ENCODE measurements at places on chromosomes 5 and 9.
A peak's percentile ranks its signal among the peaks of the same experiment; 100 is the strongest.

DNA sequence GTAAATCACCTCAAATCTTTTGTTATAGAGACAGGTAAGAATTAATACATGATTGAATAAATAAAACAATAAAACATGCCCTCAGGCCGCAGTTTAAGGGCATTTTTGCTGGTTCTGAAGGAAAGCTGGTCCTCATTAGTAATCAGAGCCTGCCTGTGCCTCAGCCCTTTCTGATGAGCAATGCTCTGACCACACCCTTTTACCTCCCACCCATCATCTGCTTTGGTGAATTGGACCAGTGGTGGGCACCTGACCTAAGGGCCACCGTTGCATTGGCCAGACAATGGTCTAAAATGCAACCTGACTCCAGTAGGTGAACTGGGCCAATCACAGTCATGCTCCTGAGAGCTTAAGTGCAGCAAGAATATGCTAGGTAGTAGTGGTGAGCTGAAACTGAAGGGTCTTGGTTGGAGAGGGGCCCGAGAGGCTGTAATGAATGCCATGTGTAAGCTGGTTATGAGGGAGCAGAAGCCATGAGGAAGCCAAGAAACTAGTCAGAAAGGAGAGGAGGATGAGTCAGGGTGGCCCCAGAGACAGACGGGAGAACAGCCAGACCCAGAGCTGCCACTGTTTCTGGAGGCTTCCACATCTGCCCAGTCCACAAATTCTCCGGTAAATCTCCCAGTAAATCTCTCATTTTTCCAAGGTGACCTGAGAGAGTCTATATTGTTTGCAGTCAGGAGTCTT lies 45.5 kb upstream of the ZSWIM6 start:
- DNase-seq, result no peak

DNA sequence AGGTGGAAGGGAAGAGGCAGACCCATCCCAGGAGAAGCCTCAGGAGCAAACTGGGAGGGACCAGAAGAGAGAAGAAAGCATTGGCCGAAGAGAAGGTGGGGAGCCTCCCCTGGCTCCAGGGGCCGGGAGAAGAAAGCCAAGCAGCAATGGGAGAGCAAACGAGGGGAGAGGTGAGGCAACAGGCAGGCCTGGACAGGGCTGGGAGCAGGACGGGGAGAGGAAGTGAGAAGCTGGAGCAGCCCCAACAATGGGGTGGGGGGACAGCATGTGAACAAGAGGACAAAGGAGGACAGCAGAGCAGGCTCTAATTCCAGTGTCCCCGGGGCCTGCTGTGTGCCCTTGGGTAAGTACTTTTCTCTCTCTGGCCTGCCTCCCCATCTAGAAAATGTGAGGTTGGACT lies 115.3 kb downstream of the PSD2 start:
- DNase-seq, result no peak

DNA sequence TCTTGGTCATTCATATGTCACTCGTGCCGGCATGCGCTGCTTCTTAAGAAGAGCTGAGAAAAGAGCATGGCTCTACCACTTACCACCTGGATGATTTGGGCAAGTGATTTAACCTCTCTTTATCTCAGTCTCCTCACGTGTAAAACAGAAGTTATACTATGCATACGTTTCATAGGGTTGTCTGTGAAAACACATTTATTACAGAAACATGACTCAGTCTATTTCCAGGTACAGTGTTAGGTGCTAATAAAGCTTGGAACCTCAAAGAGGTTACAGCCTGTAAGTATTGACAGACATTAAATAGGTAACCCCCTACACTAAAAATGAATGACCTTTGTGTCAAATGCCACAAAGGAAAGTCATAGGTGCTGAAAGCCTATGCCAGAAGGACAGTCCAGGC lies 43.1 kb downstream of the MED27 start:
- DNase-seq, result no peak

DNA sequence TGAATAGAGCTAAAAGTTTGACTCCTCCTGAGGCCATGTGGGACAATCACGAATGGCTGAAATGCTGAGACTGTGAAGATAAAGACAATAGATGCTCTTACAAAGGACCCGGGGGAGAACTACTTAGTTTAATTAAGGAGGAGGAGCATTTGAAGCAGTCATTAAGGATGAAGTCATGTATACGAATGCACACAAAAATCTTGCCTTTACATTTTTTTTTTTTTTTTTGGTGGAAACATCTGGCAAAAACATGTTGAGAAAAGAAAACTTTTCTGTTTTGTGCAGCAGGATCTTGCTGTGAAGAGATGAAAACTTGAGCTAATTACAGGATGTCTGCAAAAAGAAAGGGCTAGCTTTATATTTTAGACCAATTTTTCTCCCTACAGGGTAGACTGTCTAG lies 42.3 kb upstream of the NR3C1 start:
- no peak for DNase-seq

GRCh38 chr5:113804943-113805342 lies 291.4 kb downstream of the YTHDC2 start:
- DNase-seq, result no peak

DNA sequence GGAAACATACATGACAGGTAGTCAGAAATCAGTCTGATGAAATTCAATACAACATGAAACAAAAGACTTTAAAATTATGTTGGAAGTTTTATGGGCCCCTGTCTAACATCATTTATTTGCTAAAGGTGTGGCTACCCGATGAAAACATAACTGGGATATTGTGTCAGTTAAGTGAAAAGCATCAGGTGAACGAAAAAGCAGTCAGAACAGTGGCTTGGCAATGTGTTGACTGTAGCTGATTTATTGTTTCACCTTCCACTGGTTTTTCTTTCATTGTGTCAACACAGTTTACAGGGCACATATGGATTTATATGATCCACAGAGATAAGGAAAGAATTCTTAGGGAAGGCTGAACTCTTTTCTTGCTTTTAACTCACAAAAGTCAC lies 429.6 kb upstream of the ZNF608 start:
- DNase-seq, result no peak

GRCh38 chr9:35835766-35836165 lies 6.7 kb downstream of the TMEM8B start:
- no peak for DNase-seq

GRCh38 chr9:95966306-95966705 lies 90.8 kb downstream of the ERCC6L2 start:
- DNase-seq, result no peak

DNA sequence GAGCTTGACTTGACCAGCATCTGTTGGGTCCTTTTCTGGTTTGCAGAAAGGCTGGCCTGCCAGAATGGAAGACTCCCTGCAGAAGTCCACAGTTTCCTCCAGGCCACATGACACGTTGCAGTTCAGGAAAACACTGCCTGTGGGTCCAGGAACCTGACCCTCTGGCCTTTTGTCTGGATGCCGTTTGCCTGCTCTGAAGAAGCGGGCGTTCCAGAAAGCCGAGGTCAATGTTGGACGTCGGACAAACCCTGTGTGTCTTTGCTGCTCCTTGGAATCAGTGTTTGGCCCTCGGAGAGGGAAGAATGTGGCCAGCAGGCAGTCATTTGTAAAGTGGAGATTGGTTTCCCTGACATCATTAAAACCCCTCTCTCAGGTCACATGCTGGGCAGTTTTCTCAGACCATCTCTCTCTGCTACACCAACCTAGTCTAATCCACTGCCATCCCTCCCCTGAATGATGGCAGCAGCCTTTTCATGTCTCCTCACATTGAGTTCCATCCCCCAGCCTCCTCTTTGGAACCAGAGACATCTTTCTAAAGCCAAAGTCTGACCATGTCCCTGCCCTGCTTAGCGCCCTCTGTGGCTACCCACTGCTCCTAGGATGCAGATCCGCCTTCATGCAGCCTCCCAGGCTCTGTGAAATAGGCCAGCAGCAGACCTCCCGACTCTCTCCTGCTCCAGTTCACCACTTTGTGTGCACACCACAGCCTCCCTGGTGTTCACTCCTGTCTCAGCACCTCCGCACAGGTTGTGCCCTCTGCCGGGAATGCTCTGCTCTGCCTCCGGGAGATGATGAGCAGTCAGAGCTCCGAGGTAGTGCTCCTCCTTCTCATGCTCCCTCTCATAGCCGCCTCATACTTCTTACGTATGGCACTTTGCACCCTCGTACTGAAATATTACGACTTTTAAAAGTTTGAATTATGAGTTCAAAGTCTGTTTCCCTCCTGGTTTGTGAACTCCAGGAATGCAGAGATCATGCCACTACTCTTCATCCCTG lies 75.6 kb downstream of the RALGPS1 start:
- no peak for DNase-seq

- DNase-seq, result no peak
Measured at GRCh38 chr5:162227075-162227474, 159.5 kb downstream of the GABRG2 start.

DNA sequence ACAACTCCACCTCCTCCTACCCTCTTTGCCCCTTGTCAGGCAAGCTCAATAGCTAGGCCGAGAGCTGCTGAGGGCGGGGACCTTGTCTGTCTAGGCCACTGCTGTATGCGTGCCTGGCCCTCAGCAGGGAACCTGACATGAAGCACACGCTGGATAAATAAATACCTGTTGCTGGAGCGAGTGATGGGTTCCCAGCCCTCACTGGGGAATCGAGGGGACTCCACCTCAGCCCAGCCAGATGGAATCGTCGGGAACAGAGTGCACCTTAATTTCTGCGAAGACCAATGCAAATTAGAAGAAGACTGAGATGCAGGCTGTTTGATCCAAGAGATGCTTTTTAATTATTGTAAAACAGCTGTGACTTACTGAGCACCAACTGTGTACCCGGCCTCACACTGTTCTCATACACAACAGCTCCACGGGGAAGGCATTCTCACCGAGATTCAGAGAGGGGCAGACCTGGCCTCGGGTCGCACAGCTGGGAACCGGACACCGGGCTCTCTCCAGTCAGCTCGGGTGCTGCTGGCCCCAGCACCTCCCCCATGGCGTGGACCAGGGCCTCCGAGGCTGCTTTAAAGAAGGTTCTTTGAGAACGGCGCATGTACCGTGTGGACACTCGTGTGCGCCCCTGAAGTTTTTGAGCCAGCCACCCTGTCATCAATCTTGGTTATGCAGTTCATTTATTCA lies 109.7 kb upstream of the IER5L start:
- DNase-seq, result peak; percentile 2

DNA sequence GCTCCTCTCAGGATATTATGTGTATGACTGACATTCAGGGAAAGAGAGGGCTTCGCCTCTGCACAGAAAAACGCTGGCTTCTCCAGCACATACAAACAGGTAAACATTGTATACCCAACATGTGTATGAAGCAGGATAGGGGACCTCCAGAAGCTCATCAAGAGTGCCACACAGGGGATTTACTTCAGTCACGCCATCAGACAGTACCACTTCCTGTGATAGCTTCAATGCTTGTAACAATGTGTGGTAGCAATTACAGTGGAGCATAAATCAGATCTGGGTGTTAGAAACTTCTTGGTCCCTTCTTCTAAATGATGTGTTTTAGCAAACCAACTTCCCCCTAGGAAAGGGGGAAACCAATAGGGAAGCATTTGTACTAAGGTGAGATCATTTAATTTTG lies 160.8 kb downstream of the TSSK1B start:
- DNase-seq, result no peak

DNA sequence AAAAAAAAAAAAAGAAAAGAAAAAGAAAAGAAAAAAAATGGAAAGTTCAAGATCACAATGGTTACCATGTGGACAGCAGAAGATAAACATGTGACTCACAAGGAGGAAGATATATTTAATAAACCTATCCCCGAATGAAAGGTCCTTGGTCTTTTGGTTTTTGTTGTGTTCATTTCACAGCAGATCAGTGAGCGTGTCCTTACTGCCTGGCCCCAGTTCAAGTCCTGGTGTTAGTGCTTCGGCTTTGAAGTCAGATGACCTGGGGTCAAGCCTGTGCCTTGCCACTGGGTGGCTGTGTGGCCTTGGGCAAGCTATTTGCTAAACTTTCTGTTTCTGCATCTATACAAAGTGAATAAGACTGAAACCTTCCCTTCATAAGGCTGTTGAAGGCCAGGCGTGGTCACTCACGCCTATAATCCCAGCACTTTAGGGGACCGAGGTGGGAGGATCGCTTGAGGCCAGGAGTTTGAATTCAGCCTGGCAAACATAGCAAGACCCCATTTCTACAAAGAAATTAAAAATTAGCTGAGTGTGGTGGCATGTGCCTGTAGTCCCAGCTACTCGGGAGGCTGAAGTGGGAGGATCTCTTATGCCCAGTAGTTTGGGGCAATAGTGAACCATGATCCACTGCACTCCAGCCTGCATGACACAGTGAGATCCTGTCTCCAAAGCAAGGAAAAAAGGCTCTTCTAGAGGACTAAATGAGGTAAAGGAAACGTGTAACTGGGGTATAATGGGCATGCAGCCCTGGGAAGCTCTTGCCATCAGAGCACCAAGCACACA lies 94.5 kb upstream of the SPATA31D4 start:
- DNase-seq, result no peak

GRCh38 chr9:108836781-108837180 lies 19.0 kb downstream of the ACTL7B start:
- no peak for DNase-seq

DNA sequence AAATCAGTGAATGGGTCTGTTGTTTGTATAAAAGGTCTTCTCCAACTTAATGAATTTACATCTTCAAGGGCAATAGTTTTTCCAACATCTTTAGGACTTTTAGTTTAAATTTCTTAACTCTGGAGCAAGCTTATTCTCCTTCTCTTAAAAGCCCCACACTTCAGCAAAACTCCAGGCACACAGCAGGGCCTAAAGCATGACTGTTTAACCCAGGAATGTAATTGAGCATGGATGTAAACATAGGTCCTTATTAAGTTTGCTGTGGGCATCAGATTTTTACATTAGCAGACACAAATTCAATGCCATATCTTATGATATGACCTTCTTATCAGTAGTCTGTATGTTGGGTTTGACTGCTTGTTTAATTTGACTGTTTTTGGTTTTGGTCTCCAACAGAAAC lies 78.9 kb downstream of the ABCA1 start:
- no peak for DNase-seq

GRCh38 chr5:44388321-44389089 lies 715 bp downstream of the FGF10 start:
- no peak for DNase-seq

DNA sequence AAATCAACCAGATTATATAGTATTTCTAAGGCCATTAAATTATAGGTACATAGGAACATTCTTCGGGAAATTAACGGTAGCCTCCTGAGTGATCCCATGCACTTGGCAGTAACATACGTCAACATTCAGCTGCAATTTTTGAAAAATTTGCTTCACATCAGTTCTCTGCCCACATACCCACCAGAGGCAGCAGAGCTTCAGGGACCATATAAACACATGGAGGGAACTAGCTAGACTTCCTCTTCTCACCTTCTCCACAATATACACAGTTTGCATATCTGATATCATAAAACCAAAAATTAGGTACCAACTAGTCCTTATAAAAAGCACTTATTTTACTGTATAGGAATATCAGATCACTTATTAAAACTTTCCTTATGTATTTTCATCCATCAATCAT lies 4.8 kb downstream of the PSIP1 start:
- DNase-seq, result no peak

DNA sequence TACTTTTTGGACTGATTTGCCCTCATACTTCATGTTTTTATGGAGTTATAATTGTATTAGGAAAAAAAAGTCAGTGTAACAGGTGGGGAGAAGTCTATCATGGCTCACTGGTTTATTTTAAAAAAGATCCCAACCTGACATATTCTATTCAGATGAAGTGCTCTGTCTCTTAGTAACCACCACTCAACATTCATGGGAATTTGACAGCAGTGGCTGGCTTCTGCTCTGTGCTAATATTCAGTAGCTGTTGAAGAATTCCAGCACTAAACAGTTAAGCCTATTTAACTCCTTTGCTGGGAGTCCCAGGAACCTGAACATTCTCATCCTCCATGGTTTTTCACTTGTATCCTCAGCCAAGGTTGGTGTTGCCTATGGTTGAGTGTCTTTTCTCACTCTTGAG lies 23.1 kb downstream of the CMYA5 start:
- DNase-seq, result no peak

GRCh38 chr5:87007737-87008136 lies 259.9 kb upstream of the RASA1 start:
- DNase-seq, result no peak

GRCh38 chr9:83061990-83062650 lies 822 bp downstream of the RASEF start:
- no peak for DNase-seq

All from activated T-cell treated with anti-CD3 and anti-CD28 coated beads, Interleukin-2, amount 50 U/mL, for 1 hour (primary cell).